ENCODE measurements at places on chromosomes 5 and 9.
A peak's percentile ranks its signal among the peaks of the same experiment; 100 is the strongest.

DNA sequence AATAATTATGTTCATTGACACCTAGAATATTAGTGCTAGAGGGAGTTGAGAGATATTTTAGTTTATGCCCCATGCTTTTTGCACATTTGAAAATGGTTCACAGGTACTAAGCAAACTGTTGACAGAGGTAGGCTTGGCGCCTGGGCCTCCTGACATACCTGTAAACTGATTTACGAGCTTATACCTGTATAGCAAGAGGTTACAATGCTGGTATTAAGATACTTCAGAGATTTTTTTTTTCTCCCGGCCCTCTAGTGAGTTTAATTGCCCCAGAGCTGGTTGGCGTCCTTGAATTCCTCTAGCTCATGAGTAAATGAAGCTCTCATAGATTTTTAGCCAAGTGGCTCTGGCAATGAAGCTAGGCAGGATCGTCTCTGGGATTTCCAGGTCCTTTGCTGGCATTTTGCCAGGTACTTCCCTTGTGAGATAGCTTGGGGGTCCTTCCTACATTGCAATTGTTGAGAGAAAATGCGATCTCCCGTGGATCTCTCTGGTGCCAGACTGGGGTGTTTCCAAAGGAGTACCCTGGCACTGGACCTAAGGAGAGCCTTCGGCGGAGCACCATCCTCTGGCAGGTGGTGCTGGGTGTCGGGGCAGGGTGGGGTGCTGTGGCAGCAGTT lies 9.0 kb downstream of the SLC36A1 start:
- no peak for DNase-seq

GRCh38 chr5:141760193-141760592 lies 78.2 kb upstream of the ARAP3 start:
- DNase-seq = no peak

DNA sequence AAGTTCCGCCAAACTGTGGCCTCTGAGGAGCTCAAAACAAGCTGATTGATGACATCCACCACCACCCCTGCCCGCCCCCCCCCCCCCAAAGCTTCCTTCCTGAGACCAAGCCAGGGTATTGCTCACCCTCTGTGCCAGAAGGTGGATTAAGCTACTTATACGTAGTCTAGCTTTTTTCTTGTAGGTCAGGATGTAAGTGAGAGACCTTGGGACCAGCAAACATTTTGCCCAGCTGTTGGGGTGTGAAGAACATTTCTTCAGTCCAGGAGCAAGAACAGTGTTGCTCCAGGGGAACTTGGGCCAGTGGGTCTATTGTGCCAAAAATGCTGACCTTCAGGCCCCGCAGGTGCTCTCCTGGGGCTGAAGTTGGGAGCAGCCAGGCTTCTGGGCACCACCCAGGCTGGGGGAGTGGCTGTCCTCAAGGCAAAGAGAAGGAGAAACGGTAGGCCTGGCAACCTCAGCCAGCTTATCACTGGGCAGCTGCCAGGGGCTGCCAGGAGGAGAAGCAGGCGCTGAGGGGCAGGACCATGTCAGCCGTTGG lies 18.0 kb downstream of the NEURL1B start:
- no peak for DNase-seq

- DNase-seq = no peak
These were observed 304.4 kb upstream of the SMC2 start for GRCh38 chr9:103789686-103790085.

DNA sequence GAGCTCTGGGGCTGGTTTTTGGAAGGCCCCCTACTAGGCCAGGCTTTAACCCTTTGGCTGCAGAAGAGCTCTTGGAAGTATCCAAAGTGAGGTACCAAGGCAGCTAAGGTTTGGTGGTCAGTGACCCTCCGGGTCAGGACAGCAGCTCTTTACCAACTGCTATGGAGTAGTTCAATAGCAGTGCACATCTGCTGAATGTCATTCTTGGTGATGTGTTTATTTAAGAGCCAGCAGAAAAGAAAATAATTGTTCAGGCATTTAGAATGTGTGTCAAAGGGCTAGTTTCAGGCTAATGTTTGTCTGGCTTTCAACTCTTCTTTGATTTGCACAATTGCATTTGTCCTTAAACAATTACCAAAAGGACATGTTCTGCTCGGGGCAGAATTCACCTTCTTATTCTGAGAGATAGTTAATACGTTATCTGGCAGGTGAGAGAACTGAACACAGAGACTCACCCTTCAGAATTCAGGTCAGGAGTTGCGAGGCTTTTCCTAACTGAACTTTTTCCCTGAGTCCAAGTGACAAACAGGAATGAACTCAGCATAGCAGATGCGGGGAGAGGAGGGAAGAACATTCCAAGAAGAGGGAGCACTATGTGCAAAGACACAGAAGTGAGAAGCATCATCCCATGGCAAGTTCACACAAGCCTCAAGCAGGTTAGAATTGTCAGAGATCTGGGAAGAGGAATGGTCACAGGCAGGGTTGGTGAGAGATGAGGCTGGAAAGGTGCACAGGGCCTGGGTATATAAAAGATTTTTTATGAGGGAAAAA lies 556.7 kb upstream of the TLE4 start:
- DNase-seq = no peak

GRCh38 chr9:109974918-109975276 lies 194.9 kb downstream of the PALM2AKAP2 start:
- DNase-seq = no peak

GRCh38 chr9:98575379-98576346 lies 133.1 kb downstream of the GABBR2 start:
- DNase-seq = no peak

DNA sequence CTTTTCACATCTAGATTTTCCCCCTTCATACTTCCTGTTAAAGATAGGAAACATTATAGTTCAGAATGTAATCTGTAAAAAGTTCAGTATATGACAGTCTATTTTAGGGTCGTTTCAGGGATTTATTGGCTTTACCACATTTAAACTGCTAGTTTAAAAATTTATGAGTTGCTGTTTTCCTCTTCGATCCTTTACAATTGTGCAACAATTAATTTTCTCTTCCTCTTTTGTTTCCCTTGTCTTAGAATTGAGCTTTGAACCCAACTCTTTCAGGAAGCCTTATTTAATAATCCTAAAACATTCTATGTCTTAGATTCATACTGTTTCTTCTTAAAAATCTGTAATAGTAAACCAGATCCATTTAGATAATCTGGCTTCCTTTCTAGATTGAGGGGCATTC lies 16.4 kb downstream of the ZSWIM6 start:
- no peak for DNase-seq

DNA sequence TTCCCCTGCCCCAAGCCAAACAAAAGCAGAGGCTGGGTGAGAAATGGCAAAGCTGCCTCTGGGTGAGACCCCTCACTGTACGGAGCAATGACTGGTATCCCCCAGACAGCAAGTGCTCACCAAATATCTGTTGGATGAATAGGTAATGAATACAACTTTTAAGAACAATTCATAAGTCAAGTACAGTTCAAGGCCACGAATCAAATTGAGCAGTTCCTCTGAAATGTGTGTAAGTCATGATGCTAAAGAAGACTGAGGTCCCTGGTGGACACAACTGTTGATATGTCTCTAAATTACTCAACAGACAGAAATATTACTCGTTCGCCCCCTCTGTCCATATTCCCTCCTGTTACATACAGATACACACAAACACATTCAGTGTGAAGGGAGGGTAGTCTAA lies 160.7 kb downstream of the GLIS3 start:
- no peak for DNase-seq

DNA sequence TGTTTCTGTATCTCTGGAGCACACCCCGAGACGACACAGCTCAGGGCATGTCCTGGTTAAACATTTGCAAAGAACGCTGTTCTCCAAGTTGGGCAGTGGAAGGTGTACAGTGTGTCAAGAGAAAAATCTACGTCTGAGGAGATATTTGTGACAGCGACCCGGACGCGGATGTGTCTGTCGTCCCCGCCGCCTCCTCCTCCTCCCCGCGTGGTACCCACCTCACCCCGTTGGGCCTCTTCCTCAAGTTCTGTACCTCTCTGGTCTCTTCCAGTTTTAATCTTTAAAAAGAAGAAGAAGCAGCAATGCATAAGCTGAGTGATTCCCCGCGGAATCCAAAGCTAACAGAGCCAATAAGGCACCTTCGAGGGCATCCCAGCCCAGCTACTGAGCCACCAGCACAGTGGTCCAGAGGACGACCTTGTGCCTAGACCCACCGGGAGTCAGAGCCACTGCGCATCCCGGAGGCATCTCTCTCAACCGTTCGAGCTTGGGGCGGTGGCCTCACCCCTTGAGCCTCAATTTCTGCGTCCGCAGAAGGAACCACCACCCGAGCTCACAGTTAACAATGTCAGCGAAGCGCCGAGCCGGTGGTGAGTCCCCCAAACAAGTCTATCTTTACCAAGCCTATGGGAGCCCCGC lies 467 bp downstream of the C9orf78 start:
- peak; percentile 21 for DNase-seq

GRCh38 chr5:5979377-5979760 lies 399.0 kb downstream of the MED10 start:
- DNase-seq = no peak

DNA sequence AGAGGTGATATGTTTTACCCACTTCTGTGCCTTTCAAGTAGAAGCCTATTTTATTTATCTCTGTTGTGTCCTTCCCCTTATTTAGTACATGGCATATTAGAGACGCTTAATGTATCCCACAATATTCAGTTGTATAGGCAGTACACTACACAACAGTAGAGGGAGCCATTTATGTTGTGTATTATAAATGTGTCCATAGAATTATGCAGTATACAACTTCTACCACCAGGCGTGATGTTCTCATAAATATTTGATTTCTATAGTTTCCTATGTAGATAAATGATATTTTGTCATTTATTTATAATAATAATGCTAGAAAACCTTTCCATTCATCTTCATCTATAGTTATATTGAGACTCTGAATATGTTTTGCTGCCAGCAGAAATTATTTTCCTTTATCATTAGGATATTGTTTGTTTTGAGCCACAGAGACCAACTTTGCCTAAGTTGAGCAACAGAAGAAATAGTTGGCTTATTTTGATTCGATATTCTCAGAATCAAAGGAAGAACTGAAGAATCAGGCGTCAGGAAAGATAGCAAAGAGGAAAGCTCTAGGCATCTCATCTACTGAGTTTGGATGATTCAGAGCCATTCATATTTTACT lies 81.7 kb downstream of the ADAMTS19 start:
- no peak for DNase-seq

- no peak for DNase-seq
These were observed 3.6 kb downstream of the HNRNPAB start for GRCh38 chr5:178207917-178208280.

DNA sequence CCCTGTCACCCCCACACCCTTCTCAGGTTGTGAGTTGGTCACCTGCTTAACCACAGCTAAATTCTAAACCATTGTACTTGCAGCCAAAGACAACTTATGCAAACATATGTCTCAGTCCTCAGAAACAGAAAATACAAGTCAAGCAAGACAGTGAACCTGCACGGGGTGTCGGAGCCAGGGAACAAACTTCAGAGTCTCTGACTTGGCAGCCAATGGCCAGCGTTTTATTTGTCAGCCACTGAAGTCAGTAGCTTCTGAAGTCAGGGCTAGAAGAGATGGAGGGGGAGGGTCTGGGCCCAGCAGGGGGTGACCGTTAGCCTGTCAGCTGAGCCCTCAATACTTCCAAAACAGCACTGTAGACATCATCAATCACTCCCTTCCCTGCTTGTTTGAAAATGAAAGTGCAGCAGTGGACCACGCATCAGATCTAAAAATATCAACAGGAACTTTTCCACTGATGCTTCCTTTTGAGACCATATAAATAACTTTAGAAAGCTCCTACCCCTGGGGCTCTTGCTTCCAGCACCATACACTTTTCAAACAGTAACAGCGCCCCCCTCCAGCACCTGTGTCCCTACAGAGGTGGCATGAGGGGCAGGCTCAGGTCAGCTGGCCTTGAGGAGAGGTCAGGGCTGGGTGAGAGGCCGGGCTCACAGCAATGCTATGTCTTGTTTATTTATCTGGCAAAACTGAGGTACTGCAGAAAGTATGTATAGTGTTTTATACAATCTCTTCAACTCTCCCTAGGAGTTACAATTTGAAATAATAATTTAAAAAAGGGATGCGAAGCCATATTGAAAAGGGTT lies 142.5 kb downstream of the ACER2 start:
- DNase-seq = no peak

GRCh38 chr9:36129139-36129538 lies 7.4 kb upstream of the GLIPR2 start:
- no peak for DNase-seq

DNA sequence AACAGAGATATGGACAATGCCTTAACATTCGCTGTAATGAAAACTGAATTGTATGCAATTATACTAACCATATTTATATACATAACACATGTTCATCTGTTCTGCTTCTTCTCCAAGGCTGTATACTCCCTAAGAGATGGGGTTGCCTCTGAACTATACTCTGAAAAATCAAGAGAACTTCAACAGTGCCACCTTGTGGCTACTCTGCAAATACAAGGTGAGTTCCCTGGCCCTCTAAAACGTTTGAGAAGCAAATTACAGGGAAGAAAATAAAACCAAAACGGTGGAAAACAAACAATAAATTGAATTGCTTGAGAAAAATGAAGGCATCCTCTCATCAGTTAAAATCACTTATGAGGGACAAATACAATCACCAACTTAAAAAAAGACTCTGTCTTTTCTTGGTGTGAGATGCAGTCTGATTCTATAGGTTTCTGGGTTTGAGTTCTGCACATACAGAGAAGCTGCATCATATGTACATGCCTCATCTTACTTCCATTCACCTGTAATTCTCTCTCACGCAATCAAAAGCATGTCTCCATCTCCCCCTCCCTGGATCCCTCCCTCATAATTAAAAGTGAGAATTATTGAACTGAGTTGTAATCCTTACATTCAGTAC lies 98.6 kb downstream of the FBXW11 start:
- no peak for DNase-seq

- DNase-seq = no peak
These were observed 281.3 kb upstream of the CLINT1 start for GRCh38 chr5:158140120-158140731.

GRCh38 chr5:142692321-142692894 lies 6.5 kb upstream of the FGF1 start:
- no peak for DNase-seq

DNA sequence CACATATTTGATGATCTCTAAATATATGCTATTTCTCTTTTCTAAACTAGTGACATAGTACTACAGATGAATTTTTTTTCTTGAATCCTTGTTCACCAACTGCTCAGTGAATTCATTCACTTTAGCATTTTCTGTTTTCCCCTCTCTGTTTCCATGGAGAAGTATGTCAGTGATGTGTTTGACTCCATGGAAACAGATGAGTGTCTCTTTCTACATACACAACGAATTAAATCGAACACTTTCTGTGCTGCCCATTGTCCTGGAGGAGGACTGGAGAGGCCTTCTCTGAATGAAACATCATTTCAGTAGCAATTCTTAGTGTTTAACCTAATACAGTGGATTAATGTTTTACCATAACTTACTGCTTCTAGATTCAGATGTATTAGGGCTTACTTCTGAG lies 9.5 kb downstream of the INVS start:
- DNase-seq = no peak

GRCh38 chr5:14321936-14322335 lies 178.8 kb downstream of the TRIO start:
- no peak for DNase-seq

GRCh38 chr9:34647084-34647403 lies 569 bp downstream of the GALT start:
- no peak for DNase-seq

GRCh38 chr5:151772029-151772845 lies 483 bp downstream of the G3BP1 start:
- no peak for DNase-seq
